ENCODE measurements at places on chromosomes 4 and X. TPM values are rescaled to one million over a fixed set of nuclear protein-coding genes. Genes with fewer than 3 reads are reported as not detected.
A peak's percentile ranks its signal among the peaks of the same experiment; 100 is the strongest.

GPR119 gene
- total RNA-seq = 1.4 TPM

MAGEA1 gene
- not detected for total RNA-seq

GRCh38 chr4:61198686-61199085, 1.4 kb upstream of the ADGRL3 start:
- DNase-seq = no peak

- peak; percentile 12 for DNase-seq
Observed at GRCh38 chr4:62912531-62912930, 1496.7 kb downstream of the TECRL start.

DNA sequence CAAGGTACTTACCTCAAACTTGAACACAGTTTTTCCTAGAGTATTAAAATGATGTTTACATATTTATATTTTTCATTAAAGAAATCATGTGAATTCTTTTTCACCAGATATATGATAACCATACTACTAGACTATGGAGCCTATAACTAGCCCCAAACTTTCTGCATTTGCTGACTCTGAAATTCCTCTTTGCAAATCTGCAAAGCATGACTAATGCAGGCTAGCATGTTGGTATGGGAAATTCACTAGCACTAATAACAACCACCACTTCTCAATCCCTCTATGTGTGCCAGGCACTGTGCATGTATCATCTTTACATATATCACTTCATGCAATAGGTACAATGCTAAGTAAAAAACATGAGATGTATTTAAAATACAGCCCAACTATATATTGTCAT, 51.1 kb downstream of the SLC10A7 start:
- DNase-seq = no peak

DNA sequence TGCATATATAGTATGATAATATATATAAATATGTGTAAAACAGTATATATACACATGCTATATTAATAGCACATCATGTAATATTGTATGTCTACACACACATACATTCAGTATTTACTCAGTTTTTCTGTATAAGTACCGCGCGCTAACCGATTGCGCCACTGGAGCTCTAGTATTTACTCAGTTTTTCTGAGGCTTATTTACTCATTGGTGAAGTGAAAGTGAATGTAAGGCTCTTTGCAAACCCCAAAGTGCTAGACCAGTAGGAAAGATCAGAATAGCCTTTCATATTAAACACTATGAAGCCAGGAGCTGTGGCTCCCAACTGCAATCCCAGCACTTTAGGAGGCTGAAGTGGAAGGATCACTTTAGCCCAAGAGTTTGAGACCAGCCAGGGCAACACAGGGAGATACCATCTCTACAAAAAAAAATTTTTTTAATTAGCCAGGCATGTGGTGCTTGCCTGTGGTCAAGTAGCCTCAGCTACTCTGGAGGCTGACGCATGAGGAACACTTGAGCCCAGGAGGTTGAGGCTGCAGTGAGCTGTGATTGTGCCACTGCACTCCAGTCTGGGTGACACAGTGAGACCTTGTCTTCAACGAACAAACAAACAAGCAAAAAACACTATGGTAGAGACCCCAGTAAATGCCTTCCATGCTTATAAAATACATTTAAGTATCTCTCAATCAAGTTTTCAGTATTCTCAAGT, 125.8 kb downstream of the KIT start:
- DNase-seq = no peak

- DNase-seq = no peak
Observed at GRCh38 chrX:30995705-30996104, 76.1 kb downstream of the FTHL17 start.

- DNase-seq = no peak
Observed at GRCh38 chrX:77694491-77694890, 91.5 kb downstream of the ATRX start.

DNA sequence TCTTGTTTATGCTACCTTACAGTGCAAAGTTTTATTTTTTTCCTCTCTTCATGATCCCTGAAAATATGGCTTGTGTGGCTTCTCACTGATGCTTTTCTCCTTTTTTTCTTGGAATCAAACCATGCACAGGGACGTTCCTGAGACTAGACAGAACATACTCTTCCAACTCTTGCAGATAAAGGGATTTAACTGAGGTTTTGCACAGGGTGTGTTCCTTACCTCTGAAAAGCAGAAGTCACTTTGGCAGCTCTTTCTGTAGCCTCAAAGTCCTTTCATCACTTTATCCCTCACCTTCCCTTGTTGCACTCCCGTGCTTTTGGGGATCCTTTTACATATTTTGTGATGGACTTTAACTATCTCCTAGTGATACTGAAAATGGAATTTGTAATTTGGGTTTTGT, 300.1 kb downstream of the SPRY1 start:
- DNase-seq = no peak

DNA sequence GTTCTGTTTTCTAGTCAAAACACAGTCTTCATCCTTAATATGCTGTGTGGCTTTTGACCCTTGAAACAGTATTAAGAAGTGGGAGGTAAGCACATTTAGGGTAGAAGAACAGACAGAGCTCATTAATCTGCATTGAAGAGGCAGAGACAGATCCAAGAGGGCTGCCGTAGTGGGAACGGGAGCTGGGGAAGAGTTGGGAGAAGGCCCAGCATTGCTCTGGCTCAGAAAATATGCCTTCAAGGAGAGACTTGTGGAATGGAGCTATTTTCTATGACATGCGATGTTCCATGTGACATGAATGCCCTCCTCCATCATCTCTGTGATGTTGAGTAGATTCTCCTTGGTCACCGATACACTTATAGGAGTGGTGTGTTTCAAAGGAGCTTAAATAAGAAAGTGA, 273.3 kb upstream of the BOD1L1 start:
- no peak for DNase-seq

GRCh38 chrX:369563-370101, 17.1 kb downstream of the PPP2R3B start:
- DNase-seq = no peak

- no peak for DNase-seq
Observed at GRCh38 chr4:78561677-78562076, 10.1 kb downstream of the ANXA3 start.

DNA sequence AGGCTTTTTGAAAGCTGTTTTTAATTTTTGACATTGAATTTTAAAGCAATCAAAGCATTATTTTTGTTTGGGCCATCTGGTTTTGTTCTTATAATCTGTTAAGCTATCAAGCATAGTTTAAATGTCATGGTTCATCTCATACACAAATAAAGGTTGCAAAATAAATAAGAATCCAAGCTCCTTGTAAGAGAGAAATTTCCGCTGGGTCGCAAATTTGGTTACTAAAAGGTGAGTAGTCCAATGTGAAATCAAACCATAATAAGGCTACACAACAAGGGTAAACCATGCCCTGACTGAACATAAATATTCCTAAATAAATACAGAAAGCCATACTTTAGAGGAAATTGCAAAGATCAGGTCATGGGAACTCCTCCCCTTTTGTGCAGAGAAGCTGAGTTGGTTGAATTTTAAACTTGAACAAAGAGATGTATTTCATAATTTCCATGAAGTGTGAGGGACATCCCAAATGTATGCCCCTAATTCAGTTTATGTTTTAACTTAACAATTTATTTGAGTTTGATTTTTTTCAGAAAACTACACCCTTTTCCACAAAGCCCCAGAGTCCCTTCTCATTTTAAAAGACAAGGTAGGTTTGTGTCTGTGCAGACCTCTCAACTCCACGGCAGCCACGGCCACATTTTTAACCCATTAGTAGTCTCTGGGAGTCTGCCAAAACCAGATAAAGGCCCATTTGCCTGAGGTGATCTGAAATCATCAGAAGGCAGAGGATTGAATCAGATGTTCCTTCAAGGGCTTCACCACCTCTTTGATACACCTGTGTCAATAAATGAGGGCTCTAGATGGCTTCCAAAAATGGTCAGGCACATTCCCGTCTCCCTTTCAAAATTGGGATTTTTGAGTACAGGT, 85.2 kb downstream of the PLAC1 start:
- no peak for DNase-seq

Measured in hepatocyte (in vitro differentiated cells).